ENCODE measurements at places on chromosomes 2 and 18.

GRCh38 chr2:45851111-45851510 lies 199.6 kb downstream of the PRKCE start:
- no peak for DNase-seq

GRCh38 chr2:101188683-101189405 lies 37.7 kb upstream of the TBC1D8 start:
- DNase-seq: no peak

- no peak for DNase-seq
These were observed 451.4 kb downstream of the PID1 start for GRCh38 chr2:228819701-228820100.

GRCh38 chr2:62306751-62307468 lies 111.0 kb downstream of the B3GNT2 start:
- no peak for DNase-seq

DNA sequence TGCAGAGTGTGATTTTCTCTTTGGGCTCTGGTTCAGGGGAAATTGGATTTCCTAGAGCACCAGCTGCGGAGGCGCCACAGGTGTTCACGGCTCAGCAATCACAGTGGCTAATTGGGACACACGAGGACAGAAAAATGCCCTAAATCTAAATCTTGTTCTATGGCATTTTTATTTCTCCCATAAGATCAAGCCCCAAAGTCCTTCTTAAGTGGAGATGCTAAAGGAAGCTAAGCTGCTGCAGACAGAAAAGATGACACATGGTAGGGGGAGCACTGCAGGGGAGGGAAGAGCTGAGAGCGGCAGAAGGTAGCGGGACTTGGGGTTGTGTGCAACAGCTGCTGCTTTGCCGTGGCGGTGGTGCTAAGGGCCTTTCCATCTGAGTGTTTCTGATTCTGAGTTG lies 280.6 kb downstream of the MYT1L start:
- no peak for DNase-seq

Measured in stimulated activated naive CD4-positive, alpha-beta T cell (primary cell).